ENCODE measurements at places on chromosomes 2 and 18. TPM values are rescaled to one million over a fixed set of nuclear protein-coding genes. Genes with fewer than 3 reads are reported as not detected.
A peak's percentile ranks its signal among the peaks of the same experiment; 100 is the strongest.

DNA sequence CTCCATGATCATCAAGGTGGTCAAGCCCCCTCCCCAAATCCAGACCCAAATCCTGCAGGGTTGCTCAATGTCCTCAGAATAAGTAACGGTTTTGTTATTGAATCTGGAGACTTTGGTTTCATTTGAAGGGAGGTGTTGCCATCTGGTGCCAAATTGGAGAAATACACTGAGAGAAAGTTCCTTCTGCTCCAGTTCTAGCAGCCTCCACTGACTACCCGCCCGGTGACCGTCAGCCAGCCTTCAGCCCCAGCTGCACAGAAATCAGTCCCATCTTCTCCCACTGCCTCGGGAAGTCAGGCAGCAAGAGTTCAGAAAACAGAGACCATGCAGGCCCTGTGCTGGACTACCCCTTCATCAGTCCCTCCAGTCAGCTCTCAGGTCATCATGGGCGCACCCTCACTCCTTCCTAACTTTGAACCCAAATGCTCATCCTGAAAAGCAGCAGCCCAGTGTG, 38.7 kb downstream of the PKDCC start:
- H3K4me3 ChIP-seq: no peak overlapping the region
- H3K4me1 ChIP-seq: peaks cover 8% of the 10 kb centered on the region
- peak; percentile 50 for DNase-seq
- no peaks in the 10 kb centered on the region for H3K36me3 ChIP-seq
- no peak overlapping the region for H3K27ac ChIP-seq

DNA sequence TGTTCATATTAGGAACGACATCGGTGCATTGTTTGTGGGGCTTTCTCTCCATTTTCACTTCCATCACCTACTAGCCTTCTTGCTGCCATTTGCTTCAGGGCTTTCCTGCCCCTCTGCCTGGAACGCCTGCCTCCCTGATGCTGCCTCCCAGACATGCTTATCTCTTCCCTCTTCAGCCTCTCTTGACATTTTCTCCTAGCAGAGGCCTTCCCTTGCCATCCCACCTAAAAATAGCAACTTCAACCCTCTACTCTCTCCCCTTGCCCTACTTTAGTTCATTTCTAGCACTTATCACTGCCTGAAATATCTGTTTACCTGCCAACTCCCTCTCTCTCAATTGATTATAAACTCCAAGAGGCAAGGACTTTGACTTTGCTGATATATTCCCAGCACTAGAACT, 210.3 kb downstream of the SP3 start:
- peaks cover 7% of the 10 kb centered on the region for H3K27me3 ChIP-seq
- no peaks in the 10 kb centered on the region for H3K4me1 ChIP-seq
- no peak overlapping the region for H3K4me3 ChIP-seq
- H3K36me3 ChIP-seq: no peaks in the 10 kb centered on the region
- H3K27ac ChIP-seq: no peak overlapping the region
- no peak for DNase-seq

- H3K4me1 ChIP-seq: no peaks in the 10 kb centered on the region
- no peak overlapping the region for H3K4me3 ChIP-seq
- no peaks in the 10 kb centered on the region for H3K27me3 ChIP-seq
- H3K36me3 ChIP-seq: peaks cover 4% of the 10 kb centered on the region
- no peak for DNase-seq
These were observed 95.6 kb downstream of the ITGA4 start for GRCh38 chr2:181552808-181553207.

DNA sequence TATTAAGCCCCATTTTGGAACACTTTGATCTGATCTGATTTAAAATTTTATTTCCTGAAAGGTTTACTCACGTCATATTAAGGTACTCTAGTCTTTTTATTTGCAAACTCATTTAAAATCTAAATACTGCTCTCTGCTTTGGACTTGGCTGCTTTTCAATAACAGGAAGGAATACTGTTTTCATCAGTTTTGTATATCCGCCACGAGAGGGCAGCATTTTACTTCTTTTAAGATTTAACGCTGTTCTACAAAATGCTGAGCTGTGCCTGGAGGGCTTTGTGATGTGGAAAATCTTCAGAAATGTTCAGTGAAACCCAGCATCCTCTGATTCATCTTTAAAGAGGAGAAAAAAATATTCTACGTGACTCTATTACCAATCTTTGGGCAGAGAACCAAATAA, 37.5 kb upstream of the SLC38A11 start:
- peaks cover 15% of the 10 kb centered on the region for H3K4me1 ChIP-seq
- H3K27ac ChIP-seq: no peak overlapping the region
- no peak overlapping the region for H3K4me3 ChIP-seq
- no peaks in the 10 kb centered on the region for H3K36me3 ChIP-seq
- DNase-seq: peak; percentile 65

NEB gene
- total RNA-seq: 0.18 TPM

CD207 gene
- not detected for total RNA-seq

- peaks cover 11% of the 10 kb centered on the region for H3K27me3 ChIP-seq
- H3K4me1 ChIP-seq: no peaks in the 10 kb centered on the region
- no peak overlapping the region for H3K4me3 ChIP-seq
- H3K27ac ChIP-seq: no peak overlapping the region
These were observed 143.1 kb downstream of the DNER start for GRCh38 chr2:229571243-229571642.

DNA sequence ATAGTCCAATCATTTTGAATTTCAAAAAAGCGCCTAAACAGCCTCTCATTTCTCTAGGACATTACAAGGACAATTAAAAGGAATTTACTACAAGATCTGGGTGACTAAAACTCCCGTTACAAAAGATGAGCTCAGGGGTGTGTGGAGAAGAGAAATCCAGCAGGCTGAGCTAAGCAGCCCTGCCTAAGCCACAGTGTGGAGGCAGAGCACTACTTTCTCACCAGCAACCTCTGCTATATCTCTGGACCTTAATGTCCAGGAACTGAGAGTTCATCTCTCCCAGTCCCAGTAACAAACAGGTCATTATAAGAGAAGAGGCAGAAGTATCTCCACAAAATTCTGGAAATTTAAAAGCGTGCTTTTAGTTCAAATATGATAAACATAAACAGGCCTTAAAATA, 18.9 kb upstream of the ANKRD62 start:
- no peak for DNase-seq
- H3K4me3 ChIP-seq: no peak overlapping the region
- H3K27ac ChIP-seq: no peak overlapping the region
- H3K4me1 ChIP-seq: no peaks in the 10 kb centered on the region
- peaks cover 20% of the 10 kb centered on the region for H3K27me3 ChIP-seq
- H3K36me3 ChIP-seq: no peaks in the 10 kb centered on the region

CNTNAP5 gene
- not detected for total RNA-seq

GRCh38 chr2:150485114-150485870, 2.2 kb downstream of the RND3 start:
- H3K4me1 ChIP-seq: peaks cover 10% of the 10 kb centered on the region
- H3K36me3 ChIP-seq: no peaks in the 10 kb centered on the region
- H3K4me3 ChIP-seq: no peak overlapping the region
- DNase-seq: peak; percentile 2
- H3K27ac ChIP-seq: no peak overlapping the region
- H3K27me3 ChIP-seq: peaks cover 42% of the 10 kb centered on the region

RNF152 gene
- 0.18 TPM for total RNA-seq

GRCh38 chr2:96264656-96265348, 995 bp downstream of the TMEM127 start:
- H3K36me3 ChIP-seq: peaks cover 38% of the 10 kb centered on the region
- peaks cover 57% of the 10 kb centered on the region for H3K4me1 ChIP-seq
- H3K27ac ChIP-seq: peak overlapping the region; percentile 82
- DNase-seq: peak; percentile 70
- no peaks in the 10 kb centered on the region for H3K27me3 ChIP-seq

- no peak for DNase-seq
- H3K27me3 ChIP-seq: no peaks in the 10 kb centered on the region
- H3K4me1 ChIP-seq: peaks cover 24% of the 10 kb centered on the region
- H3K4me3 ChIP-seq: no peak overlapping the region
- H3K36me3 ChIP-seq: peaks cover 7% of the 10 kb centered on the region
These were observed 72.1 kb upstream of the ZFP36L2 start for GRCh38 chr2:43298500-43298899.
